Stimulated activated CD8-positive, alpha-beta memory T cell treated with anti-CD3 and anti-CD28 coated beads, Interleukin-7, amount 100 ng/mL, for 1 hour (primary cell): ENCODE measurements at places on chromosomes 7 and 10.

- no peak for DNase-seq
Observed at GRCh38 chr10:96468845-96469244, 44.9 kb downstream of the TLL2 start.

- no peak for DNase-seq
Observed at GRCh38 chr10:92052088-92052487, 128.5 kb downstream of the BTAF1 start.

DNA sequence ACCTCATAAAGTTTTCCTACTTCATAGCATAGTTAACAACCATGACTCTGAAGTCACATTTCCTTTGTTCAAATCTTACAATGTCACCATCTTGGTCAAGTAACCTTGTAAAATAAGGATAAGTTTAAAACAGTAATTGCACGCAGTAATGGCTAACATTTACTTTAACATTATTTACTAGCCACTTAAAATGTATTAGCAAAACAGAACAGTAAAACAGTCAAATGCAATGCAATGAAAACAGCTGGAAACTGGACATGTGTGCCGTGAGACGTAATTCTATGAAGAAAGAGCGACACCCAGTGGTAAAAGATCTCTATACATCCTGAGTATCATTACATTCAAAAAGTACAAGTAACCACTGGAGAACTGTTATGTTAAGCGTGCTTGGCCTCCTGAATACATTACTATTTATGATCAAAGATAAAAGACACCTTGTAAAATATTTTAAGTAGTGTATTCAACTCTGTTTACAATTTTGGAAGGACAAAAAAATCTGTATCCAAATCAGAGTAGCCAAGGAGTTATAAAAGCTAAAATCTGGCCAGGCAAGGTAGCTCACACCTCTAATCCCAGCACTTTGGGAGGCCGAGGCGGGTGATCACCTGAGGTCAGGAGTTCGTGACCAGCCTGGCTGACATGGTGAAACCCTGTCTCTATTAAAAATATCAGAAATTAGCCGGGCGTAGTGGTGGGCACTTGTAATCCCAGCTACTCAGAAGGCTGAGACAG is 27.2 kb downstream of the ATE1 start:
- no peak for DNase-seq

- no peak for DNase-seq
Observed at GRCh38 chr7:945147-945555, 9.3 kb downstream of the ADAP1 start.

DNA sequence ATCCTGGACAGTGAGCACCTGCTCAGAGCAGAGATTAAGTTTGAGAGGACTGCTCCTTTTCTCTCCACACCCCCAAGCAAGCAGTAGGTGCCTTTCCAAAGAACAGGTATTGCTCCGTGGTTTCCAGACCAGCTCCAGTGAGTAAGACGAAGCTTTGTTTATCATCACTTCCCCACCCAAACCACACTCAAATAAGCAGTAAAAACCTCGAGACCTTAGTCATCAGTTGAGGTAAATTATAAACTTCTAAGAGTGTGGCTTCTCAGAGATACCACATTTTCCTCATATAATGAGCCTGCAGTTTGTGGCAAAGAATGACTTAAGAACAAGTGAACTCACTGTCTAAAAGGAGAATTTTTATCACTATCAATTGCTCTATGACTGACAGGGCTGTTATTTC is 50.0 kb upstream of the GRB10 start:
- DNase-seq = no peak

- DNase-seq = no peak
Observed at GRCh38 chr7:2165239-2165609, 67.5 kb downstream of the MAD1L1 start.

- DNase-seq = no peak
Observed at GRCh38 chr7:150657526-150657925, 25.3 kb upstream of the GIMAP6 start.

GRCh38 chr10:6956562-6956961 is 376.5 kb upstream of the PRKCQ start:
- DNase-seq = no peak

- no peak for DNase-seq
Observed at GRCh38 chr10:86785968-86786367, 29.5 kb downstream of the BMPR1A start.

DNA sequence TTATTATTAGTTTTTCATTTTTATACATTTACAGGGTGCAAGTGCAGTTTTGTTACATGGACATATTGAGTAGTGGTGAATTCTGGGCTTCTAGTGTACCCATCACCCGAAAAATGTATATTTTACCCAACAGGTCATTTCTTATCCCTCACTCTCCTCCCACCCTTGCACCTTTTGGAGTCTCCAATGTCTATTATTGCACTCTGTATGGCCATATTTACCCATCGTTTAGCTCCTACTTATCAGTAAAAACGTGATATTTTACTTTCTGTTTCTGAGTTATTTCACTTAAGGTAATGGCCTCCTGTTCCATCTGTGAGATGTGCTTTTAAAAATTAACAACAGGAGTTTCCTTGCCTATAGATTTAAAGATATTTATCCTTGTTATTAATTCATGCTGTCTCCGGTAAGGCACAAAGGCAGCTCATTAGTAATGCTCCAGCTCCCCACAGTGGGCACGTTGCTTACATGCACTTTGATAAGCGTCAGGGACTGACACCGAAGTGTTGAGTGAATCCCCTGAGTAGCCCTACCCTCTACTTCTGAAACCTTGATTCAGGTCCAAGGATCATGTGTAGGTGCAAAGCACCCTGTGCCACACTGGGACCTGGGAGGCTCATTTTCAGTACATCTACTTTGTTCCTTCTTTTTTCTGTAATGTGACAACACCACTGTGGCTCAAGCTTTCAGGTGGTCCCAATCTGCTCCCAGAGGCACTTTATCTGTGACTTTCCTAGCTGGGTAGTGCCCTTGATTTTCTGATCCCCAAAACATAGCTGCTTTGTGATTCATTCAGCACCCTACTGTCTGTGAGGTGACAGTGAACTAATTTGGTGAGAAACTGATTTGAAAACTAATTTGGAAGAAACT is 27.3 kb downstream of the HYAL4 start:
- DNase-seq = no peak

DNA sequence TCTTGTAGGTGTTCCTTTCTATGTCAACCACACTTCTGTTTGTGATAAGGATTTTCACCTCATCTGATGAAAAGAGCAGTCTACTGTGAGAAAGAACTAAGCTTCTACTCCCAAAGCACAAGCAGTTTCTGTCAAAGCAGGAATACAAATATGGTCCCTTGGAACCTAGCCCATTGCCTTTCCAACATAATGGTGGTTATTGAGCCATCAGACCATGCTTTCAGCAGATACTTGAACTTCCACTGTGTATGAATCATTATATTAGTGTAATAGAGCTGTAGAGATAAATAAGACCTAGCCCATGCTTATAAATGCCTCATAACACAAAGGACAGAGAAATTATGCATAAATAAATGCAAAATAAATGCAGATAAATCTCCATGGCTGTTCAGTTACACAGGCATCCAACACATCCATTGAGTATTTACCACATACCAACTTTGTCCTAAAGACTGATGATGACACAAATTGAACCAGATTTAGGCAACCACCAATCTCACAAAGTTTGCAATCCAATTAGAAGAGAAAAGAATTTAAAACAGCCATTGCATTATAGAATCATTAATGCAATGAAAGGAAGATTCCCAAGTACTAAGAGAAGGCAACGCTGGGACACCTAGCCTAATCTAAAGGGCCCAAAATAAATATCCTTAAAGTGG is 729.4 kb upstream of the C7orf33 start:
- no peak for DNase-seq

- no peak for DNase-seq
Observed at GRCh38 chr10:36033808-36034207, 391.7 kb upstream of the FZD8 start.

DNA sequence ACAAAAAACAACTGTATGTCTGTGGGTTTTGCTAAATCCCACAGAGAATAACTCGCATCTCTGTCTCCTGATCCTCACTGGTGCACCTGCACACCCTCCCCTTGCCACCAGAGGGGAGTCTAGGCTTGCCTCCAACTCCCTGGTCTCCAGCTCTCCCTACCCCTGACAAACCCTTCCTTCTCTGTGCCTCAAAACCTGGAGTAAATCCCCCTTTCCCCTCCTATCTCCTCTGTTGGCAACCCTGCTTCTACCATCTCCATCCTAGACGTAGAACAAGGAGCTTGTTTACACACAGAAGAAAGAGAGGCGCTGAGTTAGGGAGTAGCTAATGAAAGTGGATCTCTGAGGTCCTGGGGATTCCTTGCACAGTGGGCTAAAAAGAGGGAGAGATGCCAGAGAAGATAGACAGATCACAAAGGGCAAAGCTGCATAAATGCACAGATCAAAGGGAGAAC is 6.0 kb downstream of the MBLAC1 start:
- peak; percentile 24 for DNase-seq

- DNase-seq = no peak
Observed at GRCh38 chr10:121865554-121865953, 62.3 kb downstream of the ATE1 start.

DNA sequence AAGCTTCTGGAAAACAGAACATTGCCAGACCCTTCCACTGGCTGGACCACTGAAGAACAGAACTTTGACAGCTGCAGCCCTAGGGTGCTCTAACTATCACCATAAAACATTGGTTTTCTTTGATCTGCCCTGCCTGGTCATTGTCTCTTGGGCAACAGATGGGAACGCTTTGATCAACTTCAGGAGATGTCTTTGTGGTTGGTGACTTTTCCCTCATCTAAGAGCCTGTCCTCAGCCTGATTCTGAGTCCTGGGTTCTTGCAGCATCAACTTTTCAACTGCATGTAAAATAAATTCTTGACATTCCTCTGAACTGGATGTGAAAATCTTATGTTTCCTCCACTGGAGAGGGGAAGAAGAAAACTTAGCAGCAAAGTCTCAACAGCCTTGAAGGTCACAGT is 53.1 kb upstream of the ZNRF2 start:
- no peak for DNase-seq

- no peak for DNase-seq
Observed at GRCh38 chr10:119284679-119285096, 77.3 kb downstream of the GRK5 start.

- DNase-seq = no peak
Observed at GRCh38 chr7:32262315-32262714, 192.1 kb upstream of the PDE1C start.

DNA sequence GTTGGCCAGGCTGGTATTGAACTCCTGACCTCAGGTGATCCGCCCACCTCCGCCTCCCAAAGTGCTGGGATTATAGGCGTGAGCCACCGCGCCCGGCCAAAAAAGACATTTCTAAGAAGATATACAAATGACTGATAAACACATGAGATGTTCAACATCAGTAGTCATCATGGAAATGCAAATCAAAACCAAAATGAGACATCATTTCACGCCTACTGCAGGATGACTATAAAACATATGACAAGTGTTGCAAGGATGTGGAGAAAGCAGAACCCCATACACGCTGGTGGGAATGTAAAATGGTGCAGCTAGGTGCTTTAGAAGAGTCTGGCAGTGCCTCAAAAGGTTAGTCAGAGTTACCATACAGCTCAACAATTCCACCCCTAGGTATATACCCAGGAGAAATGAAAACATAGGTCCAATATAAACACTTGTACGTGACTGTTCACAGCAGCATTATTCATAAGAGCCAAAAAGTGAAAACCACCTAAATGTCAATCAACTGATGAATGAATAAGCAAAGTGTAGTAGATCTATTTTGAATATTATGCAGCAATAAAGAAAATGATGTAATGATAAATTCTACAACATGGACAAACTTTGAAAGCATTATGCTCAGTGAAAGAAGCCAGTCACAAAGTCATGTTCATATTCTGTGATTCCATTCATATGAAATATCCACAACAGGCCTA is 24.5 kb downstream of the TMEM209 start:
- no peak for DNase-seq

GRCh38 chr10:6977398-6978186 is 397.5 kb upstream of the PRKCQ start:
- no peak for DNase-seq

DNA sequence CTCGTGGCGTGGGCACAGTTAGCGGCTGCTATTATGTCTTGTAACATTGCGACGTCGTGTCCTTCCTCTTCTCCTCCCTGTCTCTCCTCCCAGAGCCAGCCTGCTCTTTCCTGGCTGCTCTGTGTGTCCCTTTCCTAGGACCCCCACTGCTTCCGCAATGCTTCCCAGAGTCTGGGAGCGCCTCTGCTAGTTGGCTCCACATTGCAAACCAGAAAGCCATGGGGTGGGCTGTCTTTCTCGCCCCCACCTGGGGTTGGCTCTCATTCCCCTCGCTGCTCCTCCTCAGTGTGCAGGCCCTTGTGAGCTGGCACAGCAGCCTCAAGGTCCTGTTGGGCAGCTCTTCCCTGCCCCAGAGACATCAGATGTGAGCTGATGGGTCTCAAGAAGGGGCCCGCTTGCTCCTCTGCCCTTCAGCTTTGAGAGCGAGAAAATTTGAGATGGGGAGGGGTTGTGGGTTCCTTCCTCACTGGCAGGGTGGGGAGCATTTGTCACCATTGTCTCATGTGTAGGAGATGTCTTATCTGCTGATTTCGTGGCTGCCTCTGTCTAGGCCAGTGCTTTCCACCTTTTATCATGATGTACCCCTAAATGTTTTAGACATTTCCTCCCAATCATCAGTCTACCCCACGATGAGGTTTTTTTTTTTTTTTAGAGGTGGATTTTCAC is 3.3 kb downstream of the ADAMTS14 start:
- no peak for DNase-seq

GRCh38 chr7:46355331-46355730 is 434.3 kb upstream of the IGFBP3 start:
- no peak for DNase-seq

- no peak for DNase-seq
Observed at GRCh38 chr10:102511583-102512274, 8.0 kb downstream of the SUFU start.

GRCh38 chr10:110643653-110644597 is at the start of gene RBM20:
TSS of gene RBM20 (plus strand) at chr10:110644336. CDS start at chr10:110644455, 119 bp downstream.
- no peak for DNase-seq

DNA sequence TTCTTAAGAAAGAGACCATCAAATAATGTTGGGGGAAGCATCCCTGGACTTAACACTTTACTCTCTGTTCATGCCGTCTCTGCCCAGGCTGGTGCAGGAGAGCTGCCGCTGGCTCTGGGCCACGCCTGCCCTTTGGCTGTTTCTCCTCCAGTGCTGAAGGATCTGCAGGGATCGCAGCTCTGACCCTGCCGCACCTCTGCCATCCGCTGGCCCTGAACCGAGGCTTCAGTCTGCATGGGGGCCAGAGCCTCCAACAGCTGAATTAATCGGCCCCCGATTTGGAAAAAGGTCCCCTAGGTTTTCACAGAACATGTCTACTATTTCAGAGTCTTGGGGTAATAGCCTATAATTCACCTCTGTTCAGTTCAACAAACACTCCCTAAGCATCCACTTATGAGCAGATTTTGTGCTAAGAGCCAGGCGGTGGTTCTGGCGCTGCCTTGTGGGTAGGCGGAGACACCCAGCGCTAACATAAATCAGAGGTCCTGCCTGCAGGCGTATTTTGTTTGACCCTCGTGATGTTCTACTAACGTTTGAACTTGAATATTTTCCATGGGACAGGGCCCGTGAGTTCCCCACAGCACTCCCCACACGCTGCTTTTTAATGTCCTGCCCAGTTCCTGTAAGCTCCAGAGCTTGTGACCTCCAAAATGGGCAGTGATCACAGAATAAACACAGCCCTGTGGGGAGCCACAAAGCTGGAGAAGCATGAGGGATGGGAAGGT is 99.0 kb downstream of the DYNC2I1 start:
- DNase-seq = no peak
